ENCODE measurements at places on chromosomes 16 and 17.

DNA sequence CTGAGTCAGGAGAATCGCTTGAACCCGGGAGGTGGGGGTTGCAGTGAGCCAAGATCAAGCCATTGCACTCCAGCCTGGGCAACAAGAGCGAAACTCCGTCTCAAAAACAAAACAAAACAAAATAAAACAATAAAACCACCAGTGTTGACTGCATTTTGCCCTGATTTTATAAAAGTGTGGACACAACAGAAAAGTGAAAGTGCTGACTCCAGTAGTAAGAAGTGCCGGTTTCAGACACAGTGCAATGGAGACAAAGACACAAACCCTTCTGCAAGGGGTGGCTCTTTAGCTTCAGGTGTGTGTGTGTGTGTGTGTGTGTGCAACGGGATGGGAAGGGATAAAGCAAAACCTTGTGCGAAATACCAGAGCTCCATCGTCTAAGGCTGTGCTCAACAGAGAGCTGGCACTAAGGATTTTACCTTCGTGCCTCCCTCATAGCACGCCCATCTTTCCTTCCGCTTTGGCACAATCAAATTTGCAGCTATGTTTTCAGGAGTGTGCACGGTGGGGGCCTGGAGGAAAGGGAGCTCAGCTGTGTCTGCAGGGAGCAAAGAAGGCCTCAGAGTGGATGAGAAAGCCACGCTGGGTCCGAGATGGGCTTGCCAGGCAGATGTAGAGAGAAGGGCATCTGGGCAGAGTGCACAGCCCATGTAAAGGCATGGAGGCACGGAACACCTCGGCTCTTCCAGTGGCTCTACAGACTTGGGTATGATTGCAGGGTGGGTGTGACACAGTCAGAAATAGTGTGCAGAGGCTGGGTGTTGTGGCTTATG lies 15.5 kb downstream of the MXRA7 start:
- no peak for DNase-seq

DNA sequence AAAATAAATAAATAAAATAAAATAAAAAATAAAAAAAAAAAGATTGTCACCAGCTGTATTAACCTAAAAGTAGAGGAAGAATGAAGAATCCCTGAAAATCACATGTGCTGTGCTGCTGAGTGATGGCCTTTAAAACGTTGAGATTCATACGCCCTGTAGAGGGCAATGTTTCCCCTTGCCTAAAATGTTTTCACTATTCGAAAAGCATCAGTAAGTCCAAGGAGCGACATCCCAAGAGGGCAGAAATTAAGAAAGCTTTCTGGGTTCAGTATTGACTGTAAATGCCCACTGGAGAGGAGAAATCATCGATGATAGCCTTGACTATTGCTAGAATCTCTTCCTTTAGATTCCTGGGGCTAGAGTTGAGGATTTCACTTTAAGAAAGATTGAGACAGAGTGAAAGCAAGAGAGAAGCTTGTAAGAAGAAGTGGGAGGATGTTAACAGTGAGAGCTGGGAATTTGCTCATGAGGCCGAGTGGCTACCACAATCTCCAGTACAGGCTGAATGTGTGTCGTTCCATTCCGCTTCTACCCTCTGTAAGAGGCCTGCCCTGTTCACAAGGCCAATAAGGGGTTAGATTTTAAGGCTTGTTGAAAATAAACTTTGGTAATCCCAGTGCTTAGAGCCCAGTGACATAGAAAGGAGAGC lies 170.8 kb upstream of the FAM20A start:
- no peak for DNase-seq

- no peak for DNase-seq
Measured at GRCh38 chr16:57081744-57082143, 10.6 kb upstream of the CPNE2 start.

- DNase-seq: no peak
Measured at GRCh38 chr16:89924297-89924924, 1.3 kb downstream of the TUBB3 start.

DNA sequence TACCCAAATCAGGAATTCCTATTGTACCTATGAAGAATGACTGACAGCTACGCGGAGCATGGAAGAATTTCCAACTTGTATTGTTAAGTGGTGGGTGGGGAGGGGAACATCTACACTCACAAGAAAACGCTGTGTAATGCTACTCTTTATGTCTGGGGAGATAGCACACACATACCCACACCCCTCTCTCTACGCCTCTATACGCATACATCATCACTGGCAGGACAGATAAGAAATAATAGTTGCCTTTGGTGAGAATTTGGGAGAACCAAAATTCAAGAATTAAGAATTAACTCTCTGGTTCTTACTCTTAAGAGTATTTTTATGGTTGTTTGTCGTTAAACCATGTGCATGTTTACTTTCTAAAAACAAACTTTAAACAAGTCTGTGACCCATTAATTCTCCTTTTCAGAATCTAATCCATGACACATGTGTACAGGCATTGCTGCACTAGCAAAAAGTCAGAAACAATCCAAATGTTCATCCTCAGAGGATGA lies 33.9 kb downstream of the CREBBP start:
- no peak for DNase-seq

- DNase-seq: no peak
Measured at GRCh38 chr17:861364-861763, 79.2 kb downstream of the MRM3 start.

Data from transverse colon (tissue), 4 donors.